ENCODE measurements at places on chromosomes 4 and X.
A peak's percentile ranks its signal among the peaks of the same experiment; 100 is the strongest.

DNA sequence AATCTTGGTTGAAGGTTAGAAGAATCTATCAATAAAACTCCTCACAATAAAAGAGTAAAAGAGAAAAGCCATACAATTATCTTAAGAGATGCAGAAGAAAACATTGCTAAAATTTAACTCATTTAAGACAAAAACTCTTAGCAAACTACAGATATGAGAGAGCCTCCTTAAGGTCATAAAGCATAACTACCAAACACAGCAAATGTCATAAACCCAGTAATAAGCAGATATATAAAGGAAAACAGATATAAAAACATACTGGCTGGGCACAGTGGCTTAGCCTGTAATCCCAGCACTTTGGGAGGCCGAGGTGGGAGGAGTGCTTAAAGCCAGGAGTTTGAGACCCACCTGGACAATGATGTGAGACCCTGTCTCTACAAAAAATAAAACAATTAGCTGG is 165.3 kb downstream of the FAM13A start:
- DNase-seq, result no peak

GRCh38 chr4:53861856-53862610 is 202.4 kb downstream of the CHIC2 start:
- DNase-seq, result peak; percentile 45

DNA sequence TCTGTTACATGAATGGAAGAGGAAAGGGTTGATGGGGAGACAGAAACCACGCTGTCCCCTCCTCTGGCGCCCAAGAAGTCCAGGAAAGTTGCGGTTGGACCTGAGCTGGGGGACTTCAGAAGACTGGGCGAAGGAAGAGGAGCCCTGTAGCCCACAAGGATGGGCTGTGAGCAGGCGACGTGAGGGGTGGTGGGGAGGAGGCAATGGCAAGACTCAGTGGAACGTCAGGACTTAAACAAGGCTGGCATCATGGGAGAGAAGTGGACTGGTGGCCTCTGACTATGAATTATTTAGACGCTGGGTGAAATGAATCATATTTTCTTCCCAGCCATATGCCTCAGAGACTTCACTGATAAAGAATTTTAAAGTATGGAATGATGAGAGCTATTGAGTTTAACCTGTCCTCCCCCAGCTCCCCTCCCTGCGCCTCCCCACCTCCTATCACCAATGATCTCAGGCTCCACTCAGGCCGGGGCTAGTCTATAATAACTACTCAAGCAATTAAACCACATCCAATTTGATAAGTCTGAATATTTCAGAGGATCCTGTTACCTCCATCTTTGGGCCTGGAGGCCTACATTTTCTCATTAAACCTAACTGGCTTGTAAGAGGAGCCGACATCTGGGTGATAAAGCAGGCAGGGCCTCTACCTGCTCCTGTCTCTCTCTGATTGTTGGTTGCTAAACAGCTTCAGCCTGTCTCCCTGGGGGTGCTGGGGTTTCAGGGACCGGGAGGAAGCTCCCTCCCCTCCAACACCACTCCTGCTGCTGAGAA is 63.6 kb downstream of the SMIM20 start:
- DNase-seq, result no peak

DNA sequence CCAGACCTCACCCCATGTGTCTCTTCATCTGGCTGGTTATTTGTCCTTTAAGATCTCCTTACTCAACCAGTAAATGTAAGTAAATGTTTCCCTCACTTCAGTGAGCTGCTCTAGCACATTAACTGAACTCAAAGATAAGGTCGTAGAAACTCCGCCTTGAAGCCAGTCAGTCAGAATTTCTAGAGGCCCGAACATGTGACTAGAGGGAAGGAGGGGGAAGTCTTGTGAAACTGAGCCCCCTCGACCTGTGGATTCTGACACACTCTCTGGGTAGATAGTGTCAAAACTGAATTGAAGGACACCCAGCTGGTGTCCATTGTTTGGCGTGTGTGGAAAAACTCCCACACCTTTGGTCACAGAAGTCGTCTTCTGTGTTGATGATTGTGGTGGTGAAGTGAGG is 933.9 kb downstream of the ADGRL3 start:
- DNase-seq, result peak; percentile 45

DNA sequence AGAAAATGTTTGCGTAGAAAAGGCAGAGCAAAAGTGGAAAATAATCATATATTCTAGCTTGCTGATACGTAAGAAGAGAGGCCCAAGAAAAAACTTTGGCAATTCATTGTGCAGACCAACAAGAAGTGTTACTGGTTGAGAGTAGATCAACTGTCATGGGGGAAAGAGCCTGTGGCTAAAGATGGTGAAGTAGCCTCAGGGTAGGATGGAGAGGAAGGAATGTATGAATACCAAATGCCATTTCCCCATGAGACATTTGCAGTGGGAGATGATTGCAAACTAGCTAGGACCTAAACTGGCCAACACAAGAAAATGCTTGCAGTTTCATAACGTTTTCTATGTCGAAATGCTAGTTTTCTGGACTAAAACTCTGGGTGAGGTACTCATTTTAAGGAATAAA is 47.7 kb upstream of the ADGRL3 start:
- no peak for DNase-seq

Data from heart right ventricle (tissue), 16 donors.